ENCODE measurements at places on chromosomes 6 and 20. TPM values are rescaled to one million over a fixed set of nuclear protein-coding genes. Genes with fewer than 3 reads are reported as not detected.

The SOBP gene
- total RNA-seq, result 12.7 TPM

The OLIG3 gene
- total RNA-seq, result not detected

The ADGB gene
- not detected for total RNA-seq

The SPATA25 gene
- 1.8 TPM for total RNA-seq

The CGA gene
- not detected for total RNA-seq

- H3K27me3 ChIP-seq, result no peaks in the 10 kb centered on the region
- H3K27ac ChIP-seq, result no peak overlapping the region
- no peaks in the 10 kb centered on the region for H3K36me3 ChIP-seq
- H3K4me1 ChIP-seq, result no peaks in the 10 kb centered on the region
- no peak for DNase-seq
These were observed 22.5 kb upstream of the IRAK1BP1 start for GRCh38 chr6:78844899-78845298.
